Stimulated activated CD4-positive, alpha-beta T cell treated with anti-CD3 and anti-CD28 coated beads, TNF-alpha, amount 100 ng/mL, for 1 hour (primary cell): ENCODE measurements at places on chromosomes 4 and X.

GRCh38 chrX:148541584-148541940, 41.1 kb downstream of the AFF2 start:
- DNase-seq: no peak

GRCh38 chr4:89719536-89720090, 117.3 kb downstream of the SNCA start:
- no peak for DNase-seq

GRCh38 chr4:73676861-73677323, 56.7 kb upstream of the RASSF6 start:
- no peak for DNase-seq

- DNase-seq: no peak
Observed at GRCh38 chrX:106780264-106780663, 22.2 kb upstream of the TBC1D8B start.

GRCh38 chr4:112817933-112818593, 181.1 kb downstream of the LARP7 start:
- DNase-seq: peak; percentile 16

- DNase-seq: no peak
Observed at GRCh38 chr4:30281986-30282385, 438.2 kb upstream of the PCDH7 start.

DNA sequence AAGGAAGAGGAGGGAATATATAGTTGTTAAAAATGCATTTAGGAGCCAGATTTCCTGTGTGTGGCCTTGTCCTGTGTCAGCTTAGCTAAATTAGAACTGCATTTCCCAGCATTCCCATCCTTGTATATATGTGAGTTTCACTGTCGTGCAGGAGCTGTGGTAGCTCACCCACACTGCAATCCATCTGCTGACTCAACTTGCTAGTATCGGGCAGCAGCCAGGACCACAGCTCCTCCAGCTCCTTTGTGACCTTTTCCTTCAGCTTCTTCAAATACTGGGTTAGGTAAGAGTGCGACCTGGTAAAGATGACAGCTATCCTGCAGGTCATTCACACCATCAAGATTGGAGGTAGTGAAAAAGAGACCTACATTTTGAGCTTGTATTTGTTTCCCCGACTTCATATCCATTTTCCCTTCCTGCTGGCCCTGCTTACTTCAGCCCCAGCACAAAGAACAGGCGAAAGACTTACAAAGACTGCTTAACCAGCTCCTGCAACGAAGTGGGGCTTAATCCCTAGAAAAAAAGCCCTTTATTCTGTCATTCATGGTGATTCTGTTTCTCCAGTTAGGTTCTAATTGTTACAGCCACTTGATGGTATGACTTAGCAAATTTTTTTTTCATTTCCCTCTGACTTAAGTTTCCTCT, 11.4 kb downstream of the ASIC5 start:
- DNase-seq: no peak

DNA sequence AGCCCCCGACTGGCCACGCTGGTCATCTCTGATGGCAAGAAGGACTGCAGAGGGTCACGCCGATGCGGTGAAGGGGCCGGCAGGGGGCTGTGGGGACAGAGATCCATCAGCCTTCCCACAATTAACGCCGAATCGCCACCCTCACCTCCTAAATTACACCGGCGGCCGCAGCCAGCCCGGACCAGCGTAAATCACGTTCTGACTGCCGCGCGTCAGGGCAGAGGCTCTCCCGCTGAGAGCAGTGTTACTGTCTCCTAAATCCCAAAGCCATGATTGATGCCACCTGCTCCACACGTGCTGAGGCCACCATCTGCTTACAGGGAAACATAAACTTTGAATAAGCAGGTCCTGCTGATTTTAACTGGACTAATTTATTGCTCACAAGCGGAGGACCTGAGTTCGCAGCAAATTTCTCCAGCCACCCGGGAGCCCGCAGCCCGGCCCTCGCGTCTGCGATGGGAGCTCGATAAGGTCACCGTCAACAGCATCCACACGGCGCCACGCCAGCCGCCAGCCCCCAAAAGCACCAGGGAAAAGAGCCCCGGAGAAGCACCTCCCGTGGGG, 127.3 kb upstream of the NKX1-1 start:
- DNase-seq: no peak

DNA sequence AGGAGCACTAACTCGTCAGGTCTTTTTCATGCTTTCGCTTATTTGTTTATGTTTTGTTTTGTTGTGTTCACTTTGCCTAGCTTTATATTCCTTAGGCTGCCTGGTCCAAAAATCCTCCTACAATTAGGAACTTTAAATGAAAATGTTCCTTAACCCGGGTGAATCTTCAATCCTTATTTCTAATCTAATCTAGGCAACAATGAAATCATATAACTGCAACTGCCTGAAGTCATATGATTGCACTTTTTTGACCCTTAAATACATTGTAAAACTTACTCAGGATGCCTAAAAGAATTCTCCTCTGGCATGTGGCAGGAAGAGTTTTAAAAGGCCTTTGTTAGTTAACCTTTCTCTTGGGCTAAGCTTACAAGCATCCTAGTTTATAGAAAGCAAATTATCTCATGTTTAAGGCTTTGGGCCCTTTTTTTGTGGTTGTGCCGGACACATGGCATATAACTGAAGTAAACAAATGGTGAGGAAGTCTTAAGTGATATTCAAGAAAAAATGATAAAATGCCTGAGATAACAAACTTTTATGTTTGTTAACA, 279.4 kb downstream of the FAT4 start:
- no peak for DNase-seq

DNA sequence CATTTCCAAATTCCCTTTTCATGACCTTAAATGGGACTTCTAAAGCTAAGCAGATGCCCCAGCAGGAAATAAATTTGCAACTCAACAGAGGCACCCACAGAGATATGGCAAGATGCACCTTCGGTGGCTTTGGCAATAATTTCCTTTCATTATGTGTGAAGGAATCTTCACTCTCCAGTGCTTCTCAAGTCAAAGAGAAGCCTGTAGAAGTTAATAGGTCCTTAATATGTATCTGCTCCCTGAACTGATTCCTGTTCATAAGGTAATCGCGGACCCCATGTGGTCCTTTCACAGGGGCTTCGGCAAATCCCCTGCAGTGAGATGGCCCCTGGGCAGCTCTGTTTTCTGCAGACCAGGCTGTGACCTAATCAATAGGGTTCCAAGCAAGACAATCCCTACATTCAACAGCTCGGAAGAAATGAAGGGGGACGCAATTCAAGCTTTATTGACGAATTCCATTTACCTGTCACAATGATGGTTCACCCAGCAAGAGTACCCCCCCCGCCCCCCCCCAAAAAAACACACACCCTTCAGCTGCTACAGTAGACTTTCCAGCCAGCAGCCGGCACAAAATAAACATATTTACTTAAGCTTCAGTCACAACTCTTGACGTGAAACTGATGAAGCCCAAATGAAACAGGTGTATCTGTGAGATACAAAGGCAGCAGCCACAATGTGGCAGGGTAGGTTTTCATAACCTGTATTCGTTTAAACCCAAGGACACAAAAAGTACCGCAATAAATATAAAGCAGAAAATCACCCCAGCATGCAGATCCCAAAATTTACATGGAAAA, 35.3 kb downstream of the FAT1 start:
- DNase-seq: no peak

- DNase-seq: no peak
Observed at GRCh38 chr4:142567620-142568451, 278.3 kb downstream of the INPP4B start.

DNA sequence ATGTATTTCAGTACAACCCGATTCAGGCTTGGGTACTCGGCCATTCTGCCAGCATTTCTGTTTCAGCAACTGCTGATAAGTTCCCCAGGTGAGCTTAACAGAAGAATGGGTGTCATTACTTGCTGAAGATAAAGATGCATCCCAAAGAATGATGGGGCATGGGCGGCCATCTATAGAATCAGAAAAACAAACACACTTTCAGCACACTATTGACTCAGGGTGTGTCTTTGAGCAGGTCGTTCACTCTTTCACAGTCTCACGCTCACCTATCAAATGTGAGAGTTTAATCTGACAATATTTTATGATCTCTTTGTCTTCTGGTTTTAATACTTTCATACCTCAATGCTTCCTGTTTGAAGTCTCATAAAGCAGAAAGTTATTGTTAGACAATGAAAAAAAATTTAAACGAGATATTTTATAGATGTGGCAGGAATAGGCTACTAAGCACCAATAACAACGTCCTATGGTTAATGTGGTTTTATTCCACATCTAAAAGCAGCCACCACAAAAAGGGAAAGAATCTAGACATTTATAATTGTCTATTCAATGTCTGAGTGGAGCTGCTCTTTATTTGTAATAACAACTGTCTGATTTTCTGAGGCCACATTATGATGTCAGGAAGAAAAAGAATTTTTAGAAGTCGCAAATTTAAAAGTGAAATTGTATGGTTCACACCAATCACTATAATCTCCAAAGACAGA, 17.0 kb downstream of the GASK1B start:
- no peak for DNase-seq

DNA sequence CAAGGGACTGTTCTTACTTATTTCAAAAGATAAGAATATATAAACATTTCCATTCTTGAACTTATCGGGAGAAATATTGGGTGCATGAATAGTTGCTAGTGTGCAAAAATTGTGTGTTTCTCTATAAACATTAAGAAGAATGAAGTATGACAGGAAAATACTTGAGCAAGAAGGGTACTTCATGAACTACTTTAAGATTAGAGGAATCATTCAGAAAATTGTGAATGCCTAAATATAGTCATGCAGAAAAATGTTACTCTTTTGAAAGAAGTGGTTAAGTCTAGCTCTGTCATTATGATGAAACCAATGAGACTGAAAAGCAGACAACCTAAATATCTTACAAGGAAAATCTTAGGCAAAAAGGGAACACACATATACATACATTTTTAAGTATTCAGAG, 207.8 kb upstream of the PCDH18 start:
- no peak for DNase-seq

GRCh38 chrX:11244636-11245035, 48.6 kb upstream of the AMELX start:
- no peak for DNase-seq

DNA sequence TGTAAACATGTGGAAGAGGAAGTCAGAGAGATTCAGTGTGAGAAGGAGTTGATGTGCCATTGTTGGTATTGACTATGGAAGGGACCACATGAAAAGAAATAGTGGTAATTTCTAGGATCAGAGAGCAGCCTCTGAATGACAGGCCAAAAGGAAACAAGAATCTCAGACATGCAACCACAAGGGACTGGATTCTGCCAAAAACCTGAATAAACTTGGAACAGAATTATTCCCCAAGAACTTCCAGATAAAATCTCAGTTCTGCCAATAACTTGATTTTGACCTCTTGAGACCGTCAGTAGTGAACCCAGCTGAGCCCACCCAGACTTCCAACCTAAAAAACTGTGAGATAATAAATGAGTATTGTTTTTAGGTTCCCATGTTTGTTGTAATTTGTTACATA, 653.6 kb upstream of the NR3C2 start:
- DNase-seq: no peak

GRCh38 chr4:74386159-74386558, 21.2 kb downstream of the EREG start:
- no peak for DNase-seq

- no peak for DNase-seq
Observed at GRCh38 chr4:154719087-154719486, 24.7 kb upstream of the LRAT start.

- no peak for DNase-seq
Observed at GRCh38 chr4:2299794-2300193, 37.9 kb upstream of the MXD4 start.

DNA sequence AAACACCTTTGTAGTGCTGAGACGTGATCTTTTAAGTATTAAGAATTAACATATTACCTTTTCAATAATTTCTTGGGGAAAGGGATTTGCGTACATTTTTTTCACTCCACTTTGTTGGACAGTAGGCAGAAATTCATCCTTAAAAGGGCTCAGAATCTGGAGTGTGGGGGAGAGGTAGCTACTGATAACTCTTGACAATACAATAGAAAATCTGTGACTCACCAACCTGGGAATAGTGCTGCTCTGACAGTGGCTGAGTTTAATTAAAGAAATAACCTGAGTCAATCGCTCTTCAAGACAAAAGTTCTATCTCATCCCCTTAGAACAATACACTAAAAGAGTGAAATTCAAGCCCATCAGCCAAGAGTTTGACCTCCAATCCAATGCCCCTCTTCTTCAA, 60.2 kb downstream of the SLC9A7 start:
- DNase-seq: no peak

- no peak for DNase-seq
Observed at GRCh38 chr4:88743696-88744095, 46.1 kb upstream of the NAP1L5 start.

GRCh38 chr4:53861856-53862610, 202.4 kb downstream of the CHIC2 start:
- no peak for DNase-seq

- no peak for DNase-seq
Observed at GRCh38 chr4:169117591-169118081, 107.6 kb upstream of the CBR4 start.

GRCh38 chrX:15320297-15320696, 4.9 kb upstream of the ASB11 start:
- no peak for DNase-seq

DNA sequence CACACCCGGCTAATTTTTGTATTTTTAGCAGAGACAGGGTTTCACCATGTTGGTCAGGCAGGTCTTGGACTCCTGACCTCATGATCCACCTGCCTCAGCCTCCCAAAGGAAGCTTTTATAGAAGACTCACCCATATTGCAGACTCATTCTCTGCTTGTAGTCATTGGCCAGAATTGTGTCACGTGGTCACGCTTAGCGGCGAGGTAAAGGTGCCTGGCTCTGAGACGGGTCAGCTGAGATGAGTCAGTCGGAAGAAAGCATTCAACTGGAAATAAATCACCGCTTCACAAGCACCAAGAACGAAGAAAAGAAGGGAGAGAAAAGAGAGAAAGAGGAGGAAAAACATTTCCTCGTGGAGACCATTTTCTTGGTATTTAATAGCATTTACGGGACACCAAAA, 218.8 kb upstream of the NOCT start:
- DNase-seq: no peak

GRCh38 chrX:109389917-109390316, 92.0 kb downstream of the GUCY2F start:
- DNase-seq: no peak

DNA sequence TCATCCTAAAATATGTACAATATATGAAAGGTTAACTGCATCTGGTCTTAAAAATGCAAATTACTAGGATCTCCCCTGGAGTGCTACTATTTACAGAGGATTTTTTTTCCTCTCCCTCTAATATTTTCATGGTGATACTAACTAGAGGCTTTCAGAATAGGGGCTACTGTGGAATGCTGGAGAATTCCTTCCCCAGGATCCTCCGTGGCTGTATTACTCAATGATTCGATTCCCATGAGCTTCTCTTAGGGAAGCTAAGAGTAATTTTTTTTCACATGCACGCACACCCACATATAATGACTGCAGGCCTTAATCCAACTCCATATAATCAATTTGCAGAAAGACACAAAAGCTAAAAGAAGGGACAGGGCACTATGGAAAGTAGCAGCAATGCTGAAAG, 184.7 kb downstream of the ARHGAP6 start:
- no peak for DNase-seq
